ENCODE measurements at places on chromosomes 2 and 18.

DNA sequence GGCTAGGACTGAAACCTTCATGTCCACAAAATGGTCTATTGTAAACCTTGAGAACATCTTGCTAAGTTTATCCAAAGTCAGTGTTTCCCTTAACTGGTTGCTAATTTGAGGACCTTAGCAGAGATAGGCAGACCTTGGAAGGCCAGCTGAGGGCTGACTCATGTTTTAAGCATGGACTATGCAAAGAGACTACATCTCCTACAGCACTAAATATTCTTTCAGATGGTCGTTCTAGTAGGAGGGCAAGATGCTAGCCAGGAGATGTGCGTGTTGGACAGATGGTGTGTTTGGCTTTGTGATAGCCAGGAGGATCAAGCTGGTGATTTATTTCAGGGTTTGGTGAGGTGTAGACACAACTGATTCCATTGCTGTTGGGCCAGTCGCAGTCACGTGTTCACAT lies 75.8 kb downstream of the NRP2 start:
- peak; percentile 62 for DNase-seq

DNA sequence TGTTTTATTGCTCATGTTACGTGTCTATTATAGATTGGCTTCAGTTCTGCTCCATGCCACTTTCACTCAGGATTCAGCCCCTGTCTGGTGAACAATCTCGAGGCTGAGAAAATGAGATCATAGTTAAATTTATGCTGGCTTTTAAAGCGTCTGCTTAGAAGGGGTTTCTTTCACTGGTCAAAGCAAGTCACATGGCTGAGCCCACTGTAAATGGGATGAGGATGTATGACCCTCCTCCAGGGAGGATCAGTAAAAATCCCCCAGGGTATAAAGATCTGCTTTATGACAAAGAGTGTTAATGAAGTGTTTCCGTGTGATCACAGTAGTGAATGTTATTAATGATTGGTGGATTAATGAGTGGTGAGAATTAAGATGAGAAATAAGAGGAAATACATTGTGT lies 6.2 kb upstream of the PLCL1 start:
- DNase-seq: no peak

DNA sequence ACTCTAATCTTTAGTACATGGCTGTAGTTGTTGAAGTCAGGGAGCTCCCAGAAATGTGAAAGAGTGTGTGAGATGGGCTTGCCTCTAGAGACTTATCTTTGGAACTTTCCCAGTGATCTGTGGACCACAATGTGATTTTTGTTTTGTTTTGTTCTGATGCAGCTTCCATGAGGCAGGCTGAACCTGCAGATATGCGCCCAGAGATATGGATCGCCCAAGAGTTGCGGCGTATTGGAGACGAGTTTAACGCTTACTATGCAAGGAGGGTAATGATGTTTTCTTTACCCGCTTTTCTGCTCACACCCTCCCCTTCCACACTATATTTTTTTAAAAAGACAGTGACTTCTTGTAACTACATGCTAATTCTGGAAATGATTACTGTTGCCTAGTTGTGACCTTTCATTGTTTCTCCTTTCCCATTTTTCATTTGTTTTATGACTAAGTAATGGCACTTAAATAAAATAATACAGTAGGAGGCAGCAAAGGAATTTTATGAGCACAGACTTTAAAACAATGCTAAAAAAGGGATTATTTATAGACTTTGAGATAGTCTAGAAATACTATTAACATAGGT lies 29.3 kb downstream of the BCL2L11 start:
- DNase-seq: no peak

DNA sequence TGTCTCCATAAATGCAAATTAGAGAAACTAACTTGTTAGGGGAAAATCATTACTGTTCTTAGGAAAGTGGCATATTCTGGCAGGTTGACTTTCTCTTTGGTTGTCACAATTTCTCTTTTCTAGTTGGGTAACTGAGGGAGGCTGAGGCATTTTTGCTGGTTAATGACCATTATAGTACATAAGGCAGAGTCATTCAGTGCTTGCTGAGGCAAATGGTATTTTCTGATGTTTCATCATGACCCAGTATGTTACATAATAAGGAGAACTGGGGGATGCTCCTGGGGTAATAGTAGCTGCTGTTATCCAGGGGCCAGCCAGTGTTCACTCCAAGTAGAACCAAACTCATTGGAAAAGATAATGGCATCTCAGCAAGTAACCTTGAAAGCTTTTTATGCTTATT lies 62.3 kb downstream of the ITGA6 start:
- peak; percentile 1 for DNase-seq

DNA sequence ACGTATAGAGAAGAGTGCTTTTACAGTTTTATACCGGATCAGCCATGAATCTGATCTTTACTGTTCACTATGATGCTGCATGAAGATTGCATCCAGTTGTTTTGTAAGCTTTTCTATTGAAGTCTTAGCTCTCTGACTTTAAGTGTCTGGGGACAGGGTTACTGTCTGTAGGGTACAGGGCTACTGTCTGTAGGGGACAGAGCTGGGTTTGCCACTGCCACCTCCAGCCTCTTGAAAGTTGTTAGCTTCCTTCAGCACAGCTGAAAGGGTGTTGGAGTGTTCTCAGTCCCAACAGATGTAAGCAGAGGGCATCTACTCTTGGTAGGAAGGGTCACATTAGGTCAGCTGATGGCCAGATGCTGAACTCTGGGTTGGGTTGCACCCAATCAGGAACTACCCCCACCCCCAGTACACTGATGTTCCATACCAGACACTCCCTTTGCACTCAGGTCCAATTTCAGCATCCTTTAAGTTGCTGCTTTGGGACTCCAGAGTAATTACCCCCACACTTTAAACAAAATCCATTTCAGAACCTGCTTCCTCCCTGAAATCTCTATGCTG lies 58.0 kb downstream of the MYL12B start:
- DNase-seq: no peak

- DNase-seq: no peak
These were observed 59.0 kb downstream of the MOGAT1 start for GRCh38 chr2:222730366-222730999.

- DNase-seq: no peak
These were observed 115.5 kb upstream of the SH3BP4 start for GRCh38 chr2:234836271-234836670.

DNA sequence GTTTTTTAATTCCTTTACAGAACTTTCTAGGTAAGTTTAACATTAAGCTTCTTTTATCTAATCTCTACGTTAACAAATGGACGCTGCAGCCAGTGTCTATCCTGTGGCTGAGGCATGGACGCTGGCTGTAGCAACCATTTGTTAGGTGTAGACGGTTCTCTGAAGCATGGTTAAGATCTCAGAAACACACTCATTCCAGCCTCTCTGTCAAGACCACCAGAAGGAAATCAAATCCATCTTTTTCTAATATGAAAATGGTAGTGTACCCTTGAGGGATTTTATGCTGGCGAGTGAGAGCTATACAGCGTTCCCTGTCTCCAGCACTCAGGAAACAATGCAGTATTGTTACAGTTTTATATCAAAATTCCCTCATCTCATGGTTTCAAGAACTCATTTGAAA lies 78.0 kb downstream of the DTNB start:
- DNase-seq: no peak

DNA sequence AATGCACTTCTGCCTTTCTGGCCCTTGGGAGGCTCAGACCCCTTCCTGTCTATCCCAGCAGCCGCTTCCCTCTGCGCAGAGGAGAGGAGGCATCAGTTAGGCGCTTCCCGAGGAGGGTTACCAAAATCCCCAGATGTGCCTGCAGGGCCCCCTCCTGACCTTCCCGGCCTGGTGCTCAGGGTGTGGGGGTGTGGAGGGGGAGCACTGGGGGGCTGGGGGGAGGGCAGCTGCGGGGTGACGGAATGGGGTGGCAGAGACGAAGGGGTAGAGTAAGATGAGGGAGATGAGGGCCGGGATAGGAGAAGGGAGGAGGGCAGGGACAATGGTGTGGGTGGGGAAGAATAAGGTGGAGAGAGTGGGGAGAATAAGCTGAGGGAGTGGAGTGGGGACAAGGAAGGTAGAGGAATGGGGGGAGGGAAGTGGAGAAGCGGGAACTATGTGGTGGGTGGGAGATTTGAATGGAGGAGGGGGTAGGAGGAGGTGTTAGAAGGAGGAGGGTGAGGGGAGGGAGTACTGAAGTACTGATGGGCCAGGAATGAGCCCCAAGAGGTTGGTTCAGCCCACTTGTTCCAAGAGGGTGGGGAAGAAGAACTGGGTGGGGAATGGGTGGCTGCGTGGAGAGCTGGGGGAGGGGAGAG lies 6.5 kb upstream of the ZAP70 start:
- no peak for DNase-seq

- no peak for DNase-seq
These were observed 5.4 kb upstream of the NCKAP5 start for GRCh38 chr2:133573491-133574162.

DNA sequence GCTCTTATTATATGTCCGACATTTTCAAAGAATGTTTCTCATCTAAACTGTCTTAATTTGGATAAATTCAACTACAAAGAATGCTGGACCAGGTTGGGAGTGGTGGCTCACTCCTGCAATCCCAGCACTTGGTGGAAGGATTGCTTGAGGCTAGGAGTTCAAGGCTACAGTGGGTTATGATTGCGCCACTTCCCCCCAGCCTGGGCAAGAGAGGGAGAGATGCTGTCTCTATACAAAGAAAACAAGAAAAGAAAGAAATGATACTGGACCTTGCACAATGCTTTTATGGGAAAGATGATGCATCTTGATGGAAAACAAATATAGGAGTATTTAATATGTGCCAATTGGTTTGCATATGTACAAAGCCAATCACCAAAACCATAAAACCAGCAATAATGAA lies 296.7 kb downstream of the LPIN1 start:
- DNase-seq: peak; percentile 11

DNA sequence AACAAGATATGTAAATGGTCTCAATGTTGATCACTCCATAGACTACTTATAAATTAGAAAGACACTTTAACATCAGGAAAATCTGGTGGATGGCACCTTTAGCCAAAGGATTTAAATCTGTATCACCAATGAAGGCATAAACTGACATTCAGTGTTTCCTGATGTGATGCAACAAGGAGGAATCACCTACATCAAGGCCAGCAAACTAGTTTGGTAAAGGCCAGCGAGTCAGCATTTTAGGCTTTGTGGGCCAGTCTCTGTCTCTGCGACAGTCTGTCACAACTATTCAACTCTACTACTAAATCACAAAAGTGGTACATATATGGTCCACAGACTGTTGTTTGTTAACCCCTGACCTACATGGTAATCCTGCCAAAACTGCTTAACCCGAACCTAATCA lies 33.3 kb downstream of the C2orf76 start:
- DNase-seq: no peak

DNA sequence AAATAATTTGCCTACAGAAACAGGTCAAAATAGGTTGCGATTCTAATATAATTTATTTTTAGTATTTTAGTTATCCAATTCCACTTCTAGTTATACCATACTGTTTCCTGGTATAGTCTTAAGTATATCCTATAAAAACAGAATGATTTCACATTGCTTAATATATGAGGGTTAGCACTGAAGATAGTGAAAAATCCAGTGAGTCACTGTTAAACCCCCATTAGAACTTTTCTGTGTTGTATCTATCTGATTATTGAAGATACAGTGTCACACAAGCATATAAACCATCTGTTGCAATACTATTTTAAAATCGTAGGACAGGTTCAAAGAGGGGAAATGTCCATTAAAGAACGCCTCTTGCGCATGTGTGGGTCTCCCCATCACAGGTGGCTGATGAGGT lies 110.0 kb downstream of the FEZ2 start:
- peak; percentile 18 for DNase-seq

GRCh38 chr2:156294945-156295580 lies 37.5 kb downstream of the NR4A2 start:
- DNase-seq: no peak

GRCh38 chr2:106257830-106258229 lies 63.7 kb upstream of the UXS1 start:
- DNase-seq: no peak

DNA sequence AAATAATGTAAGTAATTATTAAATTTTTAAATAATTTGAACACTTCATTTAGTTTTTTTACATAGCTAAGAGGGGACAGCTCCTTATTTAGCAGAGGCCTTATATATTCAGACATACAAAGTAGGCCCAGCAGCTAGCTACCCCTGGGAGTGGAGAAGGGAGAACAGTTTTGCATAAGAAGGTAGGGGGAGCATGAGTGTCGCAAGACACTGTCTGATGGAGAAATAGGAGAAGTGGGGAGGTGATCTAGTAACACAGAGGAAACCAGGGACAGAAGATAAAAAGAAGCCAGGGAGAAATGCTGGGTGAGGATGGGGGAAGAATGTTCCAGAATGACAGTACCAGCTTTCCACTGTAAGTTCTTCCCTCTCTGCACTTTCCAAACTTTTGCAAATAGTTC lies 16.0 kb upstream of the RGPD4 start:
- no peak for DNase-seq

GRCh38 chr2:220410296-220410695 lies 782.9 kb downstream of the SLC4A3 start:
- no peak for DNase-seq

DNA sequence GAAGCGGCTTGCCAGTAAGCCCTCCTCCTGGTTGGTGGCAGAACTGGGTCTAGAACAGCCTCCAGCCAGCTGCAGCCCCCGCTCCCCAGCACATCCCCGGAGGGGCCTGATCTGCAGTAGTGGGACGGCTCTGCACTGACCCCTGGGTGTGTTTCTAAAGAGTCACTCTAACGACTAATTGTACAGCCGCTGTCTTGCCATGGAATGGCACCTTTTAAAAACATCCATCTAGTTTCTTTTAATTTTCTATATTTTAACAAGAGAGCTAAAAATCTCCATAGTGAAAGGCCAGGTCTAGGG lies 82.0 kb downstream of the MTCL1 start:
- DNase-seq: no peak

GRCh38 chr2:221822416-221822815 lies 250.3 kb upstream of the EPHA4 start:
- peak; percentile 60 for DNase-seq

DNA sequence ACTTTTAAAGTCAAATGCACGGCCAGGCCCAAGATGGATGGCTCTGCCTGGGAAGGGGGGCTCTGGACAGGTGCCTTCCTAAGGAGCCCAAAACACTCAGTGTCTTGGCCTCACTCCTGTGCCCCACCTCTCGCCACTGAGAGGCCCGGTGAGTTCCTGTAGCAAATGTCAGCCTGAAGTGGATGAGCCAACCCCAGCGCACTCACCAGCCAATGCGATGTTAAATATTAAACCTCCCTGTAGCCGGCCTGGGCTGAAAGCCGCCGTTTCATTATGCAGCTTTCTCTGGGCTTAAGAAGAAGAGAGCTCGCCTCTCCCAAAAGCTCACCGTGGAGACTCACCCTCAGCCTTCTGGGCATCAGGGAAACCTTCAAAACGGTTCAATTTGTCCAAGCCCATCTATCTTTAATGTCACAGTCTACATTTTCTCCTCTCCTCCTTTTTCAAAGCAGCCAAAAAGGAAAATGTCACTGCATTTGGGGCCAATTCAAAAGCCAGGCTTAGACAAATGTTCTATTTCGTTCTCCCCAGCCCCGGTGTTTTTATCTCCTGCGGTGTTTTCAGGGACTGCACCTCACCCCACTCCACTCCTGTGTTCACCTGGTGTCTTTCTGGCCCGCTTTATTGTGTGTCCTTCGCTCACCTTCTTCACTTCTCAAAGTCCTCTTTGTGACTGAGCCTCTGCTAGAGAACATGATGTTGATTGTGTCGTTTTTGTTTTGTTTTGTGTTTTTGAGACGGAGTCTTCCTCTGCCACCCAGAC lies 124.0 kb downstream of the NRP2 start:
- DNase-seq: no peak

- DNase-seq: peak; percentile 61
These were observed 257.6 kb downstream of the CYP26B1 start for GRCh38 chr2:71889759-71890684.

- peak; percentile 96 for DNase-seq
These were observed 409.0 kb downstream of the LPIN1 start for GRCh38 chr2:12155303-12156051.

Data from HCEC 1CT (cell line).